Right ventricle myocardium inferior (tissue), 1 donor: ENCODE measurements at places on chromosomes 1 and 21.

GRCh38 chr1:203448521-203449061 lies 27.0 kb upstream of the PRELP start:
- DNase-seq, result no peak

GRCh38 chr1:210446479-210446878 lies 117.8 kb downstream of the HHAT start:
- DNase-seq, result no peak

- no peak for DNase-seq
Measured at GRCh38 chr1:169999331-169999741, 75.2 kb downstream of the KIFAP3 start.

GRCh38 chr1:203046984-203047630 lies 20.8 kb downstream of the PPFIA4 start:
- DNase-seq, result no peak

GRCh38 chr1:119787776-119788175 lies 19.1 kb upstream of the HMGCS2 start:
- DNase-seq, result no peak

DNA sequence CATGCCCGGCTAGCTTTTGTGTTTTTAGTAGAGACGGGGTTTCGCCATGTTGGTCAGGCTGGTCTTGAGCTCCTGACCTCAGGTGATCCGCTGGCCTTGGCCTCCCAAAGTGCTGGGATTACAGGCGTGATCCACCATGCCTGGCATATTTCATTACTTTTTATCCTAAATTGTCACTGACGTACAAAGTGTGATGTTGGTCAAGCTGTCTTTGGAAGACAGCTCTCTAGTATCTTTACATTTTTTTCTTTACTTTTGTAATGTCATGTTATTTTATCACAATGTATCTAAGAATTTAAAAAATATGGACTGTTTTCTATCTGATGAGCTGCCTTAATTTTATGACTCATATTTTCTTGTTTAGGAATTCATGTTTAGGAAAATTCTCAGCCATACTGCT lies 72.2 kb downstream of the SPATA17 start:
- DNase-seq, result no peak

- DNase-seq, result no peak
Measured at GRCh38 chr1:2406451-2407041, 5.8 kb downstream of the PEX10 start.

DNA sequence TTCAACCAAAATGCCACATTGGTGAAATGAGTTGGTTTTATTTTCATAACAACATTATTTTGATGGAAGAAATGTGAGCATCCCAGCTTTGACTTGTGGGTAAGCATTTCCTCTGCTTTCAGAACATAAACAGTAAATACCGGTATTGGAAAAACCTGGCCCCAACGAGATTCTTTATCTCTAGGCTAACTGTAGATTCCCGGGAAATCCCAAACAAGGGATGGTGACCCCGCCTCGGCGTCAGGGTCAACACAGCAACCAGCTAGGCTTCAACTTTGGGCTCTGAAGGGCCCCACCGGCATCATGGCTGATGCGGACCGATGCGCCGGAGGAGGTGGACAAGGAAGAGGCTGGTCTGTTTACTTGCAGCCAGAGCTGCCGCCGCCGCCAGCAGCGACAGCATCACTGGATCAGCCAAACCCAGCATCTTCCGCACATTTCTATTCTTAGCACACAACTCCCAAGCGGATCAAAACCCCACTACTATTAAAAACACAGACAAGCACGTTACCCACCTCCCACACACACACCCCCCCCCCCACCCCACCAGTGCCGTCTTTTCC lies 1.1 kb downstream of the AKT3 start:
- DNase-seq, result peak; percentile 76

DNA sequence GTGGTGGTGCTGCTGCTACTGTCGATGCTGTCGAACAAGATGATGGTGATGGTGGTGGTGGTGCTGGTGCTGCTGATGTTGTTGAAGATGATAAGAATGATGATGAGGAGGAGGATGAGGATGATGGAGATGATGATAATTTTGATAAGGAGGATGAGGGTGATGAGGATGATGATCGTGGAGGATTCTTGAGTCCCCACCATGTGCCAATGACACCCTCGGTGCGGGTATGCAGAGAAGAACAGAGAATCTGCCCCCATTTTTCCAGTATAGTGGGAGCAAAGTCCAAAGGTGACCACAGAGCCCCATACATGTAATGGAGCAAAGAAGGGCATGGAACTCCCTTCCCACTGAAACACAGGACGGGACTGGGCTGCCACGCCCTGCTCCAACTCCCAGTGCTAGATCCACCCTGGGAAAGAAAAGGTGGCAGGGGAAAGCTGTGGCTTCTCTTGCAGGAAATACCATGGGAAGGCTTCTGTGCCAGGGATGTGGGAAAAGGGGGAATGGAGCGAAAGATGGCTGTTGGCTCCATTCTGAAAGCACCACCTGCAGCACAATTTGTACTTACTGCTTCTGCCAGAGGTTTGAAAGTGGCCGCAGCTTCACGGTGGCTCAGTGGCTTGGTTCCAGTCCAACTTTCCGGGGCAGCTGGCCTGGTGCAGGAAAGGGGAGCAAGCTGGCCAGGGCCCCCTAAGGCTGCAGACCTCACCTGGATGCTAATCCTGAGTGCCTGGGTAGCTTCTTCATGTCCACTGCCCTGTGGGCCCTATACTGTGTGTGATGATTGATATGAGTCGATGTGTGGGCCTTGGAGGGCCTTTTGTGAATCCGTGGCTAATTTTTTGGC lies 387.2 kb upstream of the VAMP3 start:
- no peak for DNase-seq

DNA sequence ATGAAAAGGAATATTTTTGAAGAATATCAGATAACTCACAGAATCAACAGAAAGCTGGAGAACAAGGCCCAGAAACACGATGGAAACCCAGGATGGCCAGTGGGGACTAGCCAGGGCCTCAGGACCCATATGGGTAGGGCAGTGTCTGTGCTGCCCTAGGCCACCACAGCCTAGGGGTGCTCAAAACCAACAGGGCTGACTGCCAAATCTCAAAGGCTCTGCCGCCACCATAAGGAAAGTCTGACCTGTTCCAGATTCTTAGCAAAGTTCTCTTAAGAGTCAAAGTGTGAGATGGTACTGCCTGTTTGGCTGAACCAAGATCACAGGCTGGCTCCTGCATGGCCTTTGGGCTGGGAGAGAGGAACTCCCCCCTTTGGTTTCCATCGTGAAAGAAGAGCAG lies 164.7 kb upstream of the CTTNBP2NL start:
- DNase-seq, result no peak

- no peak for DNase-seq
Measured at GRCh38 chr21:28738882-28739281, 253.8 kb downstream of the LTN1 start.

GRCh38 chr1:110087812-110088738 lies 17.6 kb upstream of the ALX3 start:
- DNase-seq, result no peak

DNA sequence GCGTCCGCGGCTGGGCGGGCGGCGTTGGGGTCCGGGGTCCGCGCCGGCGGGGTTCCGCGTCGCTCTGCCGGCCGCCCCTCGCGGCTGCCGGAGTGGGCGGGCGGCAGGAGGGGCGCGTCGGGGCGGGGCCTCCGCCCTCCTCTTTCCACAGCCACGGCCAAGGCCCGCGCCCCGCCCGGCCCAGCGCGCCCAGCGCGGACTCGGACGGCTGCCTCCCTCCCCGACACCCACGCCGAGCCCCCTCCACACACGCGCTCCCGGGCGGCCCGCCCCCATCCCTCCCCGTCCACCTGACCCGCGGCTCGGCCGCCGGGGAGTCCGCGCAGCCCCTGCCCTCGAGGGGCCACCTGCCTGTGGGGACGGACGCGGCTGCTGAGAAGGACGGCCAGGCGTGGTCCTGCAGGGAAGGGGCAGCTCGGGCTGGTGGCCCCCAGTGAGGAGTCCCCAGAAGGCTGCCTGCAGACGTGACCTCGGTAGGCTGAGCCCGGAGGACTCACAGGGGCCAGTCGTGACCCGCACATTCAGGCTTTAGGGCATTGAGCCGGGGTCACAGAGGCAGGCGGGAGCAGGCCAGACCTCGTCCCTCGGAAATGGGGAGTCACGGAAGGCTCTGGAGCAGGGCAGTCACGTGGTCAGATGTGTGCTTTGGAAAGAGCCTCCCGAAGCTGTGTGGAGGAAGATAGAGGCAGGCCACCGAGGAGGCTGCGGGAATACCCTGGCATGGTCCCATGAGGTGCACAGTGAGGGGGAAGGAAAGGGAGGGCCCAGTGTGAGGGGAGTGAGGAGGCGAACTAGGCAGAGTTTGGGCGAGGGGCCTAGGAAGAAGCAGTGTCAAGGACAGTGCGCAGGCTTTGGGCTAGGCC lies at the start of gene COL8A2:
Gene COL8A2 (minus strand): TSS at position 94 of the 863 bp plus-strand sequence. CDS start 24,980 bp downstream, outside the sequence.
- DNase-seq, result no peak

- no peak for DNase-seq
Measured at GRCh38 chr21:44400791-44401385, 47.5 kb downstream of the TRPM2 start.

GRCh38 chr1:94038511-94038910 lies 82.4 kb downstream of the ABCA4 start:
- DNase-seq, result no peak

DNA sequence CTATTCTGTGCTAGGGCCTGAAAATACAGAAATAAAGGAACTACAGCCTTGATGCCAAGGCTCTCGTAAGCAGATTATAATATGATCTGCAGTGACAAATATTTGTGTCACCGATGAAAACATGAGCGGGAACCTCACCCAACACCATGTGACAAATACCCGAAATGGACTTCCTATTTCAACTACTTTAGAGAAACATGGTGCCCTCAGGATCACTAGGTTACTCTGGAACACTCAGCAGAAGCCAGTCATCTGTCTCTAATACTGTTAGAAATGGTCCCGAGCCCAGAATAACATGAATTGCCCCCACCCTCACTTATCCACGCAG lies 463 bp upstream of the VAMP3 start:
- DNase-seq, result no peak

- no peak for DNase-seq
Measured at GRCh38 chr1:19949016-19949415, 25.6 kb upstream of the PLA2G2E start.

DNA sequence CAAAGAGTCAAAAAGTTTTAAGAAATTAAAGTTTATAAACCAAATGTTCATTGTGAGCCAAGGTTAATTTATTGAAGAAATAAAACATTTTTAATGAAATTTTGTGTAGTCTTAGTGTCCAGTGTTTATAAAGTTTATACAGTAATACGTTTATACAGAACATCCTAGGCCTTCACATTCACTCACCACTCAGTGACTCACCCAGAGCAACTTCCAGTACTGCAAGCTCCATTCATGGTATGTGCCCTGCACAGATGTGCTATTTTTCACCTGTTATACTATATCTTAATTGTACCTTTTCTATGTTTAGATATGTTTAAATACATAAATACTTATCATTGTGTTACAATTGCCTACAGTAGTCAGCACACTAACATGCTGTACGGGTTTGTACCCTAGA lies 33.6 kb downstream of the TYW3 start:
- no peak for DNase-seq

- peak; percentile 81 for DNase-seq
Measured at GRCh38 chr1:59150577-59151386, 146.1 kb upstream of the FGGY start.

DNA sequence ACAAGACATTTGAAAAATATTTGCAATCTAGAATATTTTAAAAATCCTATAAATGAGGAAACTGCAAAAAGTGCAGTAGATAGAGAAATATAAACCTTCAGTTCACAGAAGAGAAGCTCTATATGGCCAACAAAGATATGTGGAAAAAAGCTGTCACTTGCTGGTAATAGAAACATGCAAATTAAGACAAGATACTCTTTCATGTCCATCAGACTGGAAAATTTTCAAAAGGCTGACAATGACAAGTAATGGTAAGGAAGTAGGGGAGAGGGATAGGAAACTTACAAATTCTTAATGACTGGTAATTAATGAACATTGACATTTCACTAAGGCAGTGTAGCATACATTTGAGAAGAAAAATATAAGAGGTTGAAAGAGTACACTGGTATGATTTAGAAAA lies 147.9 kb downstream of the MRPL39 start:
- DNase-seq, result no peak

DNA sequence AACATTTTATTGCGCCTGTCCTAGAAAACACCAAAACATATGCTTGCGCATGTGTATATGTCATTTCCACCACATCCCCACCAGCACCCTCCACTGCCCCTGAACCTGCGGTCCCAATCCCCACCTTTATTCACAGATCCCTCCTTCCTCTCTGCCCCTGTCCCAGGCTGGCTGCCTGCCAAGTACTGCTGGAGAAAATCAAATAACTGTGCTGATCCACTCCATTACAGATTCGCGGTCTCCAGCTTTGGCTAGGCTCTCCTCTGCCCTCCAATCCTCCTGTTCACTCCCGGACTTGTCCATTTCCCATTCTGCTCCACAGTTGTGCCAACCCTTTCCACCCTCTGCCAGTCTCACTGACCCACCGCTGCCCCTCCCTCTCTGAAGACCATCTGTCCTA lies 59.3 kb upstream of the GJB5 start:
- DNase-seq, result no peak

DNA sequence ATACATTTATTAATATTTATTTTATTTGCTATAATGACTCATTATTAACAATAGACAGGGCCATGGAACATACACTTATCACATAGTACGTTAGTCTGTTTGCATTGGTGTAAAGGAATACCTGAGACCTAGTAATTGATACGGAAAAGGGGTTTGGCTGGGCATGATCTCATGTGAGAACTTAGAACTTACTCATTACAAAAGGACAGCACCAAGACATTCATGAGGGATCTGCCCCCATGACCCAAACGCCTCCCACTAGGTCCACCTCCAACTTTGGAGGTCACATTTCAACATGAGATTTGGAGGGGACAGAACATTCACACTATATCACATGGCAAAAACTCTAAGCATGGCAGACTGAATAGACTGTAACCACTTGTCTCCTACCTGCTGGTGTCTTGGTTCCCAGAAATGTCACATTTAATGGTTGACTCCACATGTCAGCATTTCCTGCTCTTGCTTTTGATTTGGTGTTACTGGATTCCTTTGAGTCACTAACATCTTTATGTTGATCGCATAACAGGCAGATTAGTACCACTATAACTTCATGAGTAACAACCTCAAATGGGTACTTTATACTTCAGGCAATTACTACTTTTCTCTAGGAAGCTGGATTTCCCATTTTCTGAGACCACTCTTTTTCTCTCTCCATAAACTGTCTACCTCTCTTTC lies 3.5 kb upstream of the C1orf116 start:
- no peak for DNase-seq

DNA sequence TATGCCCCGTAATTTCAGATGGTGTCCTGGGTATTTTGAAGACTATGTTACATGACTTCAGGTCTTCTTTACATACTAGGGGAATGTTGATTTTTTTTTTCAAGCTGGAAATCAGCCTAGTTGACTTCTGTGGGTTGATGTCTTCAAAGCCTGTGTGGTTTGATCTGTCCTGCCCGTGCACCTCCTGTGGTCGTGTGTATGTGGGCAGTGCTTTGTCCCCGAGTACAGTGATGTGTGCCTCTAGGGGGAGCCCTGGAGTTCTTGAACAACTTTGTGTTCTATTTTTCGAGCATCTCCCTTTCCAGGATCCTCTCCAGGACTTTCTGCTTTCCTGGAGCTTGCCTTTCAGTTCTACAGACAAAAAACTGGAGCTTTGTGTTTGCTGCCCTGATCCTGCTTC lies 28.9 kb downstream of the OBSCN start:
- DNase-seq, result no peak

- DNase-seq, result no peak
Measured at GRCh38 chr1:93516164-93516563, 68.2 kb downstream of the FNBP1L start.

- no peak for DNase-seq
Measured at GRCh38 chr1:30688920-30689794, 34.2 kb downstream of the MATN1 start.

GRCh38 chr1:154779551-154780189 lies 90.4 kb downstream of the KCNN3 start:
- no peak for DNase-seq
